Right ventricle myocardium inferior (tissue), 1 donor: ENCODE measurements at places on chromosomes 6 and 20. TPM values are rescaled to one million over a fixed set of nuclear protein-coding genes. Genes with fewer than 3 reads are reported as not detected.

- no peak for DNase-seq
Observed at GRCh38 chr20:9573335-9574151, 59.2 kb downstream of the LAMP5 start.

DNA sequence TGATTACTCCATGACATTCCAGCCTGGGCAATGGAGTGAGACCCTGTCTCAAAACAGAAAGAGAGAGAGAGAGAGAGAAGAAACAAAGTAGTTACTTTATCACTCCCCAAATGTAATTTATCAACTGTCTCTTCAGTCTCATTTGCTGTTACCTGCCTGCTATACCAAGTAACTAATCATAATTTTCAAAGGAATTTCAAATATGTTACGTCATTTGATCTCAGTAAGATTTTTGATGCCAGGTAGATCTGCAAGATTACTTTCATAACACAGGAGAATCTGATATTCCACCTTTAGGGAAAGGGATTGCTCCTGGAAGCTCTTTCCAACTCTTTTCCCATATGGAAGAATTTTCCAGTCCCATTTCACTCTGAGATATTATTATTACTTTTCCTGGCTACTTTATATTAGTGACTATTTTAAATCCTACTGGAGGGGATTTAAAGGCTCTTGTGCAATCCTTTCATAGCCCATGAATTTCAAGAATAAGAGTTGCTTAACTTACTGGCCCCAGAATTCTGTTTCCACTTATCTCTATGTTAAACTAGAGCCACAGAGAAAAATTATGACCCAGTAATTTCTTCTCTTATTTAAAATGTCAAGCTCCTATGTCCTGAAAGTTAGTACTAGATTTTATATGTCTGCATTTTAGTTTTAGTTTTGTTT, 390.2 kb upstream of the FLRT3 start:
- no peak for DNase-seq

GRCh38 chr6:95589826-95590570, 12.7 kb downstream of the MANEA start:
- DNase-seq, result no peak

GRCh38 chr6:156543431-156543830, 233.7 kb upstream of the ARID1B start:
- DNase-seq, result no peak

DNA sequence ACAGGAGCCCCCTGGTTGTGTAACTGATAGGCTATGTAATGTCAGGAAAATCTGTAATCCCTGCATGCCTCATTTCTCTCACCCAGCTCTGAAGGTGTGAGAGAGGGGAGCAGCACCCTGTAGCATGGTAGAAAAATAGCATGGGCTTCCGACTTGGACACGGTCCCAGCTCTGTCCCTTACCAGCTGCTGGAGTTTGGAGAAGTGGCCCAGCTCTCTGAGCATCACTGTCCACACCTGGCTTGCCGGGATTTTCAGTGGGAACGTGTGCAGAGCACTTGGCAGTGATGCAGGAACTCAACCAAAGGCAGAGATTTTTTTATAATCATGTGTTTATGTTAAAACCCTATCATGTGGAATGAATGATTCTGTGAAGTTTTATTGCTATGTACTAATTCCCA, 34.6 kb downstream of the STK35 start:
- no peak for DNase-seq

- DNase-seq, result no peak
Observed at GRCh38 chr6:167892835-167893815, 66.4 kb downstream of the AFDN start.

GRCh38 chr6:21104288-21104687, 489.3 kb upstream of the SOX4 start:
- no peak for DNase-seq

- DNase-seq, result no peak
Observed at GRCh38 chr20:54980103-54980960, 504.9 kb downstream of the DOK5 start.

The SLC12A5 gene
- total RNA-seq, result not detected

The CST1 gene
- not detected for total RNA-seq

The CPNE5 gene
- total RNA-seq, result 10.9 TPM

The COX4I2 gene
- total RNA-seq, result 7.1 TPM
